ENCODE measurements at places on chromosomes 3 and 15.

DNA sequence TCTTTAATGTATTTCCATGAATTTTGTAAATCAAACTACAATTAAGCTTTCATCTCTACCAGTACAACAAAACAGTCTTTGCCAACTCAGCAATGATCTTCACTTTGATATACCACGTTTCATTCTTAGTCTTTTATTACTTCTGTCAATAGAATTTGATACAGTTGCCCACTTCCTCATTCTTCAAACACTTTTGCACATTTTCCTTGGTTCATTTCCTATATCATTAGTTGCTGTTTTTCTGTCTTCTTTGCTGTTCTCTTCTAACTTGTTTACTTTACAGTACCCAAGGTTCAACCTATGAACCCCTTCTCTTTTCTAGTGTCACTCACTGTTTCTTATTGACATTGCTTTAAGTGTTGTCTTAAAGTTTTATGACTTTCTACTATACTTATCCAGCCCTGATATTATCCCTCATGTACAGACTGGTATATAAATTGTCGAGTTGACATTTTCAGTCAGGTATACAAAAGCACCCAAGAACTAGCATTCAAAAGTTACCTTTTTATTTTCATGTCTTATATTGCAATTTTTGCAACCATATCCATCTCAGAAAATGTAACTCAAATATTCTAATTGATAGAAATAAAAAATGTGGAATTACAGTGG is 903.1 kb downstream of the NSUN3 start:
- no peaks in the 10 kb centered on the region for H3K36me3 ChIP-seq
- no peak overlapping the region for H3K4me3 ChIP-seq
- no peak for DNase-seq
- H3K27ac ChIP-seq: no peak overlapping the region
- H3K4me1 ChIP-seq: no peaks in the 10 kb centered on the region

DNA sequence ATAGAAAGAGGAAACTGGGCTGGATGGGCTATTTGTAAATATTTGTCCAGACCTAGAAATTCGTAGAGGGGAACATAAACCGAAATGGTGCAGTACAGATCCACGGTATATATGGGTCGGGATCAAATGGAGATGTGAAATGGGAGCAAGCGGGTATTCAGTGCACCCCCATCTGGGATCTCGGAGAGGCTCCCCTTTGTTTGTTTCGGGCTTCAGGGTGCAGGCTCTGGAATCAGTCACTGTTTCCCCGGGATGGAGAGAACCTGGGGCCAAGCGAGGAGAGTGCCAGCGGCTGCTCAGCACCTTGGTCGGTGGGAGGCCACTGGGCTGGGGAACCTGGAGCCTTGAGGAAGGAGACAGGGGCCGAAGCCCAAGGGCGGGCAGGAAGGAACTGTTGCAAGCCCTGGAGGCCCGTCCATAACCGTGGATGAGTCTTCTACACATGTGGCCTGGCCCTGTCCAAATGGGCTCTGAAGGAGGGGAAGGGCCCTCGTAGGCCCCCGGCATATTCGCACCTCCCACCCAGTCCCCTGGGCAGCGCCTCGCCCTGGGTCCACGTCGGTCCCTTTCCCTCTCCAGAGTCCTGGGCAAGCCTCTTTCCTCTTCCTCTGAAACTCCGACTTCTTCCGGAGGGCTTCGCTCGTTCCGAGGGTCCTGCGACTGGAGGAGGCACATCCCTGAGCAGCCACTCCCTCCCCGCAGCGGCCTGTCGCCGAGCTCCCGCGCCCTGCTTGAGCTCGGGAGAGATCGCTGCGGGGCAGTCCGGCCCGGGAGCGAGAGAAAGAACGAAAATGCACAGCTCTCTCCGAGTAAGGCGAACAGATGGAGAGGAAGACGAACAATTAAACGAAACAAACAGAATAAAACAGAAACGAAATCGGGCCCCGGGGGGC is 3.0 kb downstream of the ISL2 start:
- H3K36me3 ChIP-seq: peaks cover 3% of the 10 kb centered on the region
- H3K4me3 ChIP-seq: peak overlapping the region; percentile 42
- H3K27me3 ChIP-seq: peaks cover 8% of the 10 kb centered on the region
- H3K27ac ChIP-seq: no peak overlapping the region
- no peak for DNase-seq
- H3K4me1 ChIP-seq: peaks cover 3% of the 10 kb centered on the region

- no peaks in the 10 kb centered on the region for H3K36me3 ChIP-seq
- H3K27me3 ChIP-seq: no peaks in the 10 kb centered on the region
- no peaks in the 10 kb centered on the region for H3K4me1 ChIP-seq
- no peak overlapping the region for H3K27ac ChIP-seq
- H3K4me3 ChIP-seq: no peak overlapping the region
- no peak for DNase-seq
These were observed 24.7 kb downstream of the KY start for GRCh38 chr3:134625885-134626741.

DNA sequence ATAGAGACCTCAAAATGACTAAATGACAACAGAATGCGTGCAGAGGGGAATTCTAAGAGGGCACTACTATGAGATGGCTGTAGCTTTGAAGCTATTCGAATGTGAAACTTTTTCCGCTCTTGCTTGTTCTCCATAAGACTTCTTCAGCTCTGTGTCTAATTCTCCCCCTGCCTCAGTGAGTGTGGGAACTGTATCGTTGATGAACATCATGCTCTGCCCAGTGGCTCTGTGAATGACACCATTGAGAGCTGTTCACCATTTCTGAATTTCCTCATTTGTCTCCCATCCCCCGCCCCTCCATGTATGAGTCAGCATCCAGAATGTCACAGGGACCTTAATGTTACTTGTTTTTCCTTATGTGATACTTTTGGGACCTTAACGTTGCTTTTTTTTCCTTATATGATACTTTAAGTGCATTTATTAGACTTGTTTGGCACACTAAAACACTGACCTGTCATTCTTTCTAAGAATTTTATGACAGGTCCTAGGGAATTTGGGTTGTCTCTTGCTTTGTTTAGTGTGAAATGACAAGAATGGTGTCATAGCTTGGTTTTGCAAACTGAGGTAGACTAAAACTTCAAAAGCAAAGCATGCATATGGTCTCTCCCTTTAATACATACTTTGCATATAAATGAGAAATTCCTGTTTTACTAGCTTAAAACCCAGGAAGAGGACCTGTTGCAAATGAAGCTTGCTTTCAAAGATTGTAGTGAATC is 99.6 kb downstream of the FNDC3B start:
- H3K4me1 ChIP-seq: peaks cover 94% of the 10 kb centered on the region
- no peaks in the 10 kb centered on the region for H3K36me3 ChIP-seq
- no peak overlapping the region for H3K4me3 ChIP-seq
- H3K27me3 ChIP-seq: no peaks in the 10 kb centered on the region

DNA sequence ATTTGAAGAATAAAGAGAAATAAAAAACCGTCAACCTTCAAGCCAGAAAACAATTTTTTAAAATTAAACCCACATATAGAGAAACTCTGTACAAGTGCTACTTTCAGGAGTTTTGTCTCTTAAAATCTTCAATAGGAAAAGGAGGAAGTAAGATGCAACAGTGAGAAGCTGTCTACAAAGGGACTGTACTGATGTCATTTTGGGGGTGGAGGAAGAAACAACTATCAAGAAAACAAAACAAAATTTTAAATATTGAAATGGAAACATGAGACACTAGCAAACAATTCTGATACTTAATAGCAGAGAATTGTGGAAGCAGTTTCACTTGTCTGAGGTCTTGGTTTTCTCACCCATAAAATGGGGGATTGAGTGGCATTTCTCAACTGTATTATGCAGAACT is 84.4 kb downstream of the SLMAP start:
- H3K4me1 ChIP-seq: no peaks in the 10 kb centered on the region
- no peaks in the 10 kb centered on the region for H3K36me3 ChIP-seq
- no peak for DNase-seq
- no peaks in the 10 kb centered on the region for H3K27me3 ChIP-seq

All from Panc1 (cell line).